ENCODE measurements at places on chromosomes 4 and X.

DNA sequence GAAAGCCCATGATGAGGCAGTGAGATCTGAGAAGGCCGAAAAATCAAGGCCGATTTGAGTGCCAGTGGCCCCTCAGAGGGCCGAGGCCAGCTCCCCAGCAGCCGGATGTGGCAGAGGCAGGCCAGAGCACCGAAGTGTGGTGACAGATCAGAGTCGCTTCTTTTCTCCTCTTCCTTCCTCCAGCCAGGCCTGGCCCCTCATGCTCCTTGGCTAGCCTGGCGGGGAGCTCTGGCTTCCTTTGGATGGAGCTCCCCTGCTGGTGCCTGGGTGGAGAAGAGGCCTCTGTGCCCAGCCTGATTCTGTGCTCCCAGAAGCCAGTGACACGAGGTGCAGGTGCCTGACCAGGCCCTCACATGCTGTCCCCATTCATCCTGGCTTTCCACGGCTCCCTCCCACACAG, 127.2 kb upstream of the PABPC4L start:
- DNase-seq = no peak

- peak; percentile 97 for DNase-seq
These were observed 8.0 kb downstream of the HERC3 start for GRCh38 chr4:88600176-88600838.

GRCh38 chr4:153025406-153025805, 89.3 kb downstream of the FHDC1 start:
- no peak for DNase-seq

DNA sequence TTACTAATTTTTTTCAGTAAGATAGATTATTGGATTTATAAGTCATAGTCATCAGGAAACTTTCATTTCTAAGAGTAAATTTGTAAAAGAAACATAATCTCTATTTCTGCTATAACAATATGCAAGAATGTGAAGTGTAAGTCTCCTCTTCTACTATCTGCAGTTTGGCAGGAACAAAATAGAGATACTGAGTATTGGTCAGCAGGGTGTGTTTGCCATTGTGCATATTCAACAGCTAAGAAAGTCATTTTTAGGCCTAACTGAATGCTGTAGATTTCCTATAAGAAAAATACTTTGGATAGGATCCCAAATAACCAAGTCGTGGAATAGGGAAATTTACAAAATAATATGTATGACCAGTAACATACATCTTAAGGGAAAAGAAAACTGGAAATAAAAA, 253.3 kb upstream of the EPHA5 start:
- no peak for DNase-seq

- no peak for DNase-seq
These were observed 980 bp downstream of the AP1S2 start for GRCh38 chrX:15853586-15854079.
